Spinal cord (tissue), 10 donors: ENCODE measurements at places on chromosomes 7 and 10. TPM values are rescaled to one million over a fixed set of nuclear protein-coding genes. Genes with fewer than 3 reads are reported as not detected.

GRCh38 chr7:103668279-103668941, 222.4 kb upstream of the SLC26A5 start:
- no peak for DNase-seq

DNA sequence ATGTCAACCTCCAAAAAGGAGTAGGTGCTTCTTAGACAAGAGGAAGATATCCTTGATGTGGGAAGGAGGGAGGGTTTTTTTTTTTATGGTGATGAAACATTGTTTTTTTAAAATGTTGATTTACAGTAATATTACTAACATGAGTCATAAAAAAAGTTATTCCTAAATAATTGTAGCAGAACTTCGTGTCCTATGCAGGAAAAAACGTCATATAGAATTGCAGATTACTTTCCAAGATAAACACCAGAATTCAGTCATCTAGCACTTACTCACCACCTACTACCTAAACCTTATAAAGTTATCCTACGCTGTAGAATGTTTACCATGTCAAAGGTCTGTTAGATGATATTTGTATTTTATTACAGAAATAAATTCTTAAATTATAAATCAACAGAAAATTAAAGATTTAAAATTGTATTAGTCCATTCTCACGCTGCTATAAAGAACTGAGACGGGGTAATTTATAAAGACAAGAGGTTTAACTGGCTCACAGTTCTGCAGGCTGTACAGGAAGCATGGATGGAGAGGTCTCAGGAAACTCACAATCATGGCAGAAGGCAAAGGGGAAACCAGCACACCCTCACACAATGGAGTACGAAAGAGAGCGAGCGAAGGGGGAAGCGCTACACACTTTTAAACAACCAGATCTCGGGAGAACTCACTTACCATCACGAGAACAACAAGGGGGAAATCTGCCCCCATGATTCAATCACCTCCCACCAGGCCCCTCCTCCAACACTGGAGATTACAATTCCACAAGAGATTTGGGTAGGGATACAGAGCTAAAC, 105.2 kb upstream of the NEBL start:
- DNase-seq, result no peak

GRCh38 chr10:74867351-74867750, 41.0 kb downstream of the KAT6B start:
- no peak for DNase-seq

- DNase-seq, result no peak
Observed at GRCh38 chr10:20835335-20835734, 61.8 kb downstream of the NEBL start.

- DNase-seq, result no peak
Observed at GRCh38 chr7:51025668-51026067, 243.0 kb upstream of the GRB10 start.

GRCh38 chr10:11379771-11380170, 231.7 kb downstream of the USP6NL start:
- DNase-seq, result no peak

CYP3A5 gene
- 2.6 TPM for polyA plus RNA-seq

NUPR2 gene
- polyA plus RNA-seq, result 1.5 TPM

CRCP gene
- 40.2 TPM for polyA plus RNA-seq
